ENCODE measurements at places on chromosomes 5 and 9.

DNA sequence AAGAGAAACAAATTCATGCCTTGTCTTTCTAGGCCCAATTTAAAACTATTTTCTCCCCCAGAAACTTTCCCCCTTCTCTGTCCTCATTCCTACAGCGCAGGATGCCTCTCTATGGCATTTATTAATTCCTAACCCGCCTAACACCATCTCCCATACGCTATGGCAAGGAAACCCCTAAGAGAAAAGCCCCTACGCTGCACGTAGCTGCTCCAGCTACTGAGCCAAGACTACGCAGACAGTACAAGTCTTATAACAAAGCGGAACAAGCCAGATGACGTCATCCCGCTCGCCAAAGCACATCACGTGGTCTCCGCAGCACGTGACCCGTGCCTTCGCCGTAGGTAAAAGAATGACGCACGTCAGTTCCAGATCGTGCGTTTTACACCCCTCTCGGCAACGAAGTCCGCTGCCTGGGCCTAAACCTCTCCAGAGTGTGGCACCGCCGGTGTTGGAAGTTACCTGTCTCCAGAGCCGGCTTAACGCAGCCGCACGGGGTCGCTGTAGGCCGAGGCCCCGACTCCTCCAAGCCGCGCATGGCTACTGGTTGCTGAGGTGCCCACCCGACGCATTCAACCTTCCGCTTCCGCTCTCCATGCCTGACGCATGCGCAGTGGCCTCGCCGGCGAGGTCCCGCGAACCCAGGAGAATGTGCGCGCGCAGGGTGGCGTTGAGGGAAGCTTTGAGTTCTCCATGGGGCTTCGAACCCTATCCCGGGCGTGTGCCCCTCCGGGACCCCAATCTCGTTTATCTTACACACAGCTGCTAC lies at the start of gene TRMO:
Gene TRMO, minus strand, starts transcription at position 542 of the 766 bp plus-strand sequence. Its CDS starts 7 bp downstream, at position 535.
- peak; percentile 99 for DNase-seq

- DNase-seq: no peak
Measured at GRCh38 chr9:91945277-91946085, 4.5 kb downstream of the ROR2 start.

DNA sequence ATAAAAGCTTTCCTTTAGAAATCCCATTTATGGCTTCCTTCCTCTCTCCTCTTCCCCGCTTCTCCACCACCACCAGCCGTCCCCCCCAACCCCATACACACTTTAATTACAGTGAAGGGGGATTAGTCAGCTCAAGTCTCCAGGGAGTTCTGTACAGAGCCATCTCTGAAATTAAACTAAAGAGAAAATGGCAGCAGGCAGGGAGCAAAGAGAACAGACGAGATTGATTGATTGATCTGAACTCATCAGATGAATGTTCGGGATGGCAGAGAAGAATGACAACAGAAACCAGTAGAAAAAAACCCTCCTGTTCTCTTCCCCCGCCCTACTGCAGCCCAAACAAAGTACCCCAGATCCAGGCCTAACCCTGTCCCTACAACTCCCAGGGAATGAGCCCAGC lies 241.7 kb upstream of the PANK3 start:
- DNase-seq: no peak

GRCh38 chr5:54915466-54916027 lies 69.8 kb downstream of the ESM1 start:
- no peak for DNase-seq

DNA sequence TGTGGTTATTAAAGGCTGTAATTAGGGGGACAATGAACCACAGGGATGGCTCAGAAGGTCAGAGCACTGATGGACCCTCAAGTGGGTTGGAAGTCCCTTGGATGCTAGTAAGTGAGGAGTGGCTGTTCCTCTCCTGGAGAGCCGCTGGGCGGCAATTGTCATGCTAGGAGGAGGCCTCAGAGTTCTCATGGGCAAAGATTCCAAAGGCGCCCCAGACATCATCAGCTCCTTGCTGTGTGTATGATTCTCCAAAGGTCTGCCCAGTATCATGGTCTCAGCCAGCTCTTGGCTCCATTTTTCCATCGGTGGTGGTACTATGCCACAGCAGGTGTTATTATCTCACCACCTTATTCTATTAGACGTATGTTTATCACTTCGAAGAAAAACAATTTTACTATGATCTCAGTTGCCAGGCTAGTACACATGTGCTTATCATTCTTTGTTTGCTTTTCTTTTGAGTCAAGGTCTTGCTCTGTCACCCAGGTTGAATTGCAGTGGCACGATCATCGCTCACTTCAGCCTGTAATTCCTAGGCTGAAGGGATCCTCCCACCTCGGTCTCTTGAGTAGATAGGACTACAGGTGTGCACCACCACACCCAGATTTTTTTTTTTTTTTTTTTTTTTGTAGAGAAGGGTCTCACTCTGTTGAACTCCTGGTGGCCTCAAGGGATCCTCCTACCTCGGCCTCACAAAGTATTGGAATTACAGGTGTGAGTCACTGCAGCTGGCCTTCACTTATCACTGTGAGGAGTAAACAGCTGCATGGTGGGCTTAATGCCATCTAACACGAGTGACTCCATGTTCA lies 46.8 kb downstream of the EXOSC2 start:
- no peak for DNase-seq

All from GM06990 (cell line).